ENCODE measurements at places on chromosomes 12 and 14.

- DNase-seq, result no peak
These were observed 286.5 kb upstream of the TMPO start for GRCh38 chr12:98228683-98229539.

- DNase-seq, result no peak
These were observed 4.1 kb downstream of the C12orf75 start for GRCh38 chr12:105334582-105334981.

DNA sequence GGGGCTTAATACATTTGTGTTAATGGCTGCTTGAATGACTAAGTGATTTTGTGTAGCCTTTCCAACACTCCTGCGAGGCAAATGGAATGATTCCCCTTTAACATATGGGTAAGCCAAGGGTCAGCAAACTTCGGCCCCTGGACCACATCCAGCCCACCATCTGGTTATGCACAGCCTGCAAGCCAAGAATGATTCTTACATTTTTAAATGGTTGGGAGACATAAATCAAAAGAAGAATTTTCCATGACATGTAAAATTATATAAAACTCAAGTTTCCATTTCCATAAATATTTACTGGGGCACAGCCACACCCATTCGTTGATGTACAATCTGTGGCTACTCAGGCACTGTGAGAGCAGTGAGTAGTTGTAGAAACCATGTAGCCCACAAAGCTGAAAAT, 9.0 kb downstream of the SLC8B1 start:
- DNase-seq, result no peak

DNA sequence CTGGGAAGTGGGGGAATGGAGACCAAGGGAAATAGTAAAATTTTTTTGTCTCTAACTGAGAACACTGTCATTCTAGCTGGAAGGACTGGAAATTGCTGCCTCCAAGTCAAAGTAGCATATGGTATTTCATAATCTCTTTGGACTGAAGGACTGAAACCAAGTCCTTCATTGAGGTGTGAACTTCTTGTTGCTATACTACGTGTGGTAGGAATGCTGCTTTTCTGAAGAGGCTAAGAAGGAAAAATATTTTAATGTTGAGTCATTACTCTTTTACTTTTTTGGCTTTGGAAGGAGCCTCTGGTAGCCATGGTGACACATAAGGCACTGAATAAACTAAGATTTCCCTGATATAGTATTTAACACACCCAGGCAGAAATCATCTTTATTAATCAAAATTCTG, 465.4 kb downstream of the NPAS3 start:
- DNase-seq, result no peak

GRCh38 chr12:112686373-112686772, 105.2 kb upstream of the RPH3A start:
- no peak for DNase-seq

DNA sequence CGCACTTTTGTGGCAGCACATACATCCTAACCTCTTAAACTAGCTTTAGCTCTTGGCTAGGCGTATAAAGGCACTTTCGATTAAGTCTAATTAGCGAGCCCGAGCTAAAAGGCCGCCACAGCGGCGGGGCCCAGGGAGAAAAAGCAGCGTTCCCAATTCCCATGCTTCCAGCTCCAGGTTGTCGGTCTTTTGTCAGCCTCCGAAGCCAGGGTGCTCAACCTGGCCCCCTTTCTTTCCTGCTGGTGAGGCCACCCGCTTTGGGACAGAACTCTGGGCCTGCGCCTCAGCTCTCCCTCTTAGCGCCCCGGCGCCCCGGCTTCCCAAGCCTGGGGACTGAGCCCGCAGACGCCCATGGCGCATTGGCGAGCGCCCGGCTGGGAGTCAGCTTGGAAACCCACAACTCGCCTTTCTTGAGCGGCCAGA, 33.3 kb upstream of the TBX5 start:
- no peak for DNase-seq

DNA sequence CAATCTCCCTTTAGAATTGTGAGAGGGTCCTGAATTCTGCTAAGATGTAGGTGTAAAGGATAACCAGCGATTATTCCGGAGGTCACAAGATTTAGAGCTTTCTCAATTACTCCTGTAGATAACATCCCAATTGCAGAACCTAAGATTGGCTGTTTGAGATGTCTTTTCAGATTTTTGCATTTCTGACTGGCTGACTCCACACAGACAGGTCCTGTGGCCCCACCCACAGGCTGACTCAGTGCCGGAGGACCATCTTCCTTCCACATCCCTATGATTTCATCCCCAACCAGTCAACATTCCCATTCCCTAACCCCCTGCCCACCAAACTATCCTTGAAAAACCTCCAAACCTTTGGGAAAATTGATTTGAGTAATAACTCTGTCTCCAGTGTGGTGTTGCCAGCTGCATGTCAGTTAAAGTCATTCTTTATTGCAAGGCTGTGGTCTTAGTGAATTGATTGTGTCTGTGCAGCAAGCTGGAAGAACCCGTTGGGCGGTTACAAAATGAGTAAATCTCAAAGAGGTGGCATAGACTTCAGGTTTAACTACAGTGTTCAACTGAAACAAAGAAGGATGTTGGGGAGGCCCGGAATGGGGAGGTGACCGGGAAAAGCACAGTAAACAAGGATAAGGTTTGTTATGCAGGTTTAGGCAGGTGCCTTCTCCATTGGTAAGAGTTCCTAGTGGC, 10.6 kb downstream of the FNTB start:
- no peak for DNase-seq

DNA sequence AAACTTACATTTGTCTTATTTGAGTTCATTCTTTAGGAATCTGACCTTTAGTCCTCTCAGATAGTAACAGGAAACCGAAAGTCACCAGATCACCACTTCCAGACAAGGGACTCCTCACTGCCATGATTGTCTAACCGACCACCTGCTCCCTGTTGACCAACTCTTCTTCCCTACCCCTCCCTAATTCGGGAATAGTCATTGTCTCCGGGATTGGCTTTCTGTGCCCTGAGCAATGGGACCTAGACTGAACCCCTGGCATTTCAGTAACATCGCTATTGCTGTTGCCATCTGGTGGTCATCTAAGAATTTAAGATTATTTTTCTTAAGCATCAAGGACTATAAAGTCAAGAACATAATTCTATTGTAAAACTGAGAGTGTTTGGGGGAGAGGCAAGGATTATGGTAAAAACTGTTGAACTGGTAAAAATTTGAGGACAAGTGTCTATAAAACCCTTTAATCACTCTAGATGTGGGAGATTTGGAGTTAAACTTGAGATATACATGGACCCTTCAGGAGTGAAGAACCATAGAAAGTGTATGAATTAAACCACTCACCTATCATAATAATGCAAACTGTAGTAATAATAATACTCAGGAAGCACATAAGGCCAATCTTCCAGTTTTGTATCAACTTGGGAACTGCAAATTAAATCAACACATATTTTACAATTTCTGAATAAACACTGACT, 6.3 kb downstream of the CLEC2A start:
- no peak for DNase-seq
